ENCODE measurements at places on chromosomes 4 and X.
A peak's percentile ranks its signal among the peaks of the same experiment; 100 is the strongest.

DNA sequence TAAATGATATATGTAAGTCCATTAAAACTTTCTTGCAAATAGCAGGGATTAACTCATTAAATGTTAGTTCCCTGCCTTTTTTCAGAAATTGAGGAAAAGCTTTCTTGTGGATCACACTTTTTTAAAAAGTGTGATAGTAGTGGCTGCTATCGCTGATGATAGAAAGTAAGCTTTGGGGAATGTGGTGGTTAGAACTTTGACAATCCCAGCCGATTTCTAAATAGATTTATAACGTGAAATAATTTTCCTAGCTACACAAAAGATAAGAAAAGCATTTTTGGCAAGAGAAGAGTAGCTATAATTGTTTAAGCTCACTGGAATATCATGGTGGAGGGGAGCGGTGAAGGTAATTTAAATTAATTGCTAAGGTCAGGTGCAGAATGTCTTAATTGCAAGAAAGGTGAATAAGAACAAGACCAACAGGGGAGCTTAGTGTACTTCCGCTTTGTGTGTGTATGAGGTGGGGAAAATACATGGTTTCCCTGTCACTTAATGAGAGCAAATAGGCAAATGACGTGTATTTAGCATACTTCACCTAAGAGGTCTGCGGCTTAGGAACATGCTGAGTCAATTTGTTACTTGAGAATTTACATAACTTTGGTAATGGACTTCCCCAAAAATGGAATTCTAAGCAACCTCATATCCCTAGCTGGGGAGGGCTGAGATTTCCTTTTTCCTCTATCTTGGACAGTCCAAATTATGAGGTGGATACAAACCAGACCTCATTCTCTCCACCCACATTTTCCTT lies 11.7 kb upstream of the IL21 start:
- no peak overlapping the region for H3K4me3 ChIP-seq
- no peak for DNase-seq
- no peaks in the 10 kb centered on the region for H3K27me3 ChIP-seq
- H3K27ac ChIP-seq, result no peak overlapping the region

DNA sequence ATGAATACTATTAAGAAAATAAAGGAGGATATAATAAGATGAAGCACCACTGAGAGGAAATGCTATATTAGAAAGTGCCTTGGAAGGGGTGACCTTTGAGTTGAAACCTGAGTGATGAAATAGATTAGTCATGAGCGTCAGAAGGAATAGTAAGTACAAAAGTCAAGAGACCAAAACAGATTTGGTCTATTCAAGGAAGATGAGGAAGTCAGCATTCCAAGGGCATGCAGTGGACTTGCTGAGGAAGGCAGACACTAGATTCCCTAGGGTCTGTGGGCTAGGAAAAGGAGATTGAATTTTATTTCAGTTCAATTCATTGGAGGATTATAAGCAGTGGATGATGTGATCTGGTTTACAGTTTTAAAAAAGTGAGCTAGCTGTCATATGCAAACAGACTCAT lies 73.0 kb upstream of the WDFY3 start:
- DNase-seq, result no peak
- H3K36me3 ChIP-seq, result no peaks in the 10 kb centered on the region
- no peaks in the 10 kb centered on the region for H3K4me1 ChIP-seq
- no peak overlapping the region for H3K27ac ChIP-seq
- H3K4me3 ChIP-seq, result no peak overlapping the region

GRCh38 chrX:7372825-7373525 lies 225.0 kb upstream of the PUDP start:
- no peak overlapping the region for H3K27ac ChIP-seq
- H3K27me3 ChIP-seq, result no peaks in the 10 kb centered on the region
- H3K4me1 ChIP-seq, result no peaks in the 10 kb centered on the region
- DNase-seq, result no peak
- no peak overlapping the region for H3K4me3 ChIP-seq

DNA sequence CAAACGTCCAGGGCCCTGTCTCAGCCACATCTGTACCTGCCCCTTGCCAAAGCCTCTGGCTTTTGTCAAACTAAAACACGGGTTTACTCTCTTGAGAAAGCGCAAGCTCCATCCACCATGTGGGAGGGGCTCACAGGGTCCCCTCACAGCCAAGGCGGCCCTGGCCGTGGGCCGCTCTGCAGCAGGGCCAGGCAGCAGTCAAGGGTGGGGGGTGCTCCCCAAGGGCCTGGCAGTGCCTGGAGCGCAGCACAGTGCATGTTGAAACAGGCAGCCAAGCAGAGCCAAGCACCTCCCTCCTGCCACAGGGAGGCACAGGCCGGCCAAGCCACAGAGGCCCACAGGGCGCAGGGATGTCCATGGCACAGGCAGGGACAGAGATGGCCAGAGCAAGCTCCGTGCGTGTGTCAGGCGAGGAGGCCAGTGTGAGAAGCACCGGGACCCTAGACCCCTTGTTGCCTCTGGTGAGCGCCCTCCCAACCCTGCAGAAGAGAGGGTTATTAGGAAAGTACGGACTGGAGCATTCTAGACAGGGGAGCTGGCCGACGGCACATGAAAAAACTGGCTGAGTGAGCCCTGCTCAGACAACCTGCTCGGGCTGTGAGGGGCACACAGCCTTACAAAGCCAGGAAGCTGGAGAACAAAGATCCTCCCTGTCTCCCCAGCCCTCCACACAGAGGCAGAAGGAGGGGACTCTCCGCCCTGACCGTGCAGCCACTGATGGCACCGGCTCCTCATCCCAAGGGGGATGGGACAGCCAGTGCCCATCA lies 39.0 kb downstream of the FAM53A start:
- H3K4me3 ChIP-seq, result no peak overlapping the region
- H3K4me1 ChIP-seq, result peaks cover 14% of the 10 kb centered on the region
- H3K27ac ChIP-seq, result no peak overlapping the region
- no peaks in the 10 kb centered on the region for H3K36me3 ChIP-seq
- H3K27me3 ChIP-seq, result no peaks in the 10 kb centered on the region

DNA sequence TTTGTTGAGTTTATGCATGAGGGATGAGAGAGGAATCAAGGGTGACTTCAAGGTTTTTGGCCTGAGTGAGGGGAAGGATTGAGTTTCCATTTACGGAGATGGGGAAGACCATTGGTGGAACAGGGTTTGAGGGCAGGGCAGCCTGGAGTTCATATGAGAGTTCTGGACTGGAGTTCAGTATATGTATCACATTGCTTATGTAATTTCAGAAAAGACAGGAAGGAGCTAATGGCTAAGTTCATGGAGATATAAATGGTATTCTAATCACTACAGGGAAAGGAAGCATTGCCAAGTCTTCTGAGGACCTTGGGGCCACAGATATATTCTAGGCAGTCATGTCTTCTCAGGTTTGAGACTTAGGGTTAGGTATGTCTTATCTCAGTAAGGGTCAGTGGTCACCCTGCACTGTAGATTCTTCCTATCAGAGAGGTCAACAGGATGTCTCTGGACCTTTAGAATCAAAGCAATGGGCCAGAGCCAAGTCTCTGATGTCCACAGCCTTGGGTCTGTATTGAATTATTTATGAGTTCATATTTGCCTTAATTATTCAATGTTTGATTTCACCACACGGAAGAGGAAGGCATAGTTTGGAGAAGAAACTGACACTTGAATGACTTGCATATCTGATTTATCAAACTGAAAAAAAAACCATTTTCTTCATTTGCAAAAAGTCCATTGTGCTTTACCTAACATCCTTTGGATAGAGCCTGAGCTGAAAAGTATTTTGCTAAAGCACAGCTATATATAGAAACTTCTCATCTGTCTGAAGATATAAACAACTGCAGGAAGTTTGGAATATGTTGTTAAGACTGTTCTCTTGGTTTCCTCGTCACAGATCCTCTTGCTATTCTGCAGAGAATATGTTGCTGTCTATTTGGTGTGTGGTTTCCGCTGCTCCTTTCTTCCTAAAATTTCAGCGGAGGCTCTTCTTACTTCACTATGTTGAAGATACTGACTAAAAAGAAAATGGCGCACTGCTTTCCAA lies 139.5 kb downstream of the PDGFRA start:
- no peaks in the 10 kb centered on the region for H3K27me3 ChIP-seq
- H3K4me3 ChIP-seq, result no peak overlapping the region
- DNase-seq, result no peak
- H3K36me3 ChIP-seq, result no peaks in the 10 kb centered on the region
- peaks cover 30% of the 10 kb centered on the region for H3K4me1 ChIP-seq
- H3K27ac ChIP-seq, result peak overlapping the region; percentile 27

- no peak overlapping the region for H3K27ac ChIP-seq
- H3K4me3 ChIP-seq, result no peak overlapping the region
- H3K27me3 ChIP-seq, result no peaks in the 10 kb centered on the region
Observed at GRCh38 chr4:126445596-126445995, 1130.8 kb downstream of the FAT4 start.

Data from esophagus muscularis mucosa (tissue), 4 donors.